Lung microvascular endothelial cell (primary cell): ENCODE measurements at places on chromosomes 3 and 15.

DNA sequence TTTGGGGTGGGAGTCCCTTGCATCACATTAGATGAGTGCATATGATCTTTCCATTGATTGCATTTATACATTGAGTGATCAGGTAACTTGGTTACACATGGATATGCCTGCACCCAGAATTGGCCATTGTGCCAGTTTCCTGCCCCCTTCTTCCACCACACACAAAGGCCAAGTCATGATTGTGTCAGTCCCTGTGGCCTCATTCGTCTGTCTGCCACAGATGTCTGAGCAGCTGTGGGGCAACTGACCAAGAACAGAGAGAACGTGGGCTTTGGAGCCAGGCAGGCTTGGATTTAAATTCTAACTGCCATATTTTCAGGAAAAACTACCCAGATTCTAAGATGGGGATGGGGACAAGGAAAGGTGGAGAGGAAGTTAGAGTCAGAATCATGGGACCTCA, 27.0 kb downstream of the CCNL1 start:
- no peak for DNase-seq

GRCh38 chr15:31171731-31172130, 70.2 kb upstream of the TRPM1 start:
- DNase-seq: no peak

- DNase-seq: no peak
These were observed 63.4 kb downstream of the LRIG1 start for GRCh38 chr3:66437341-66437929.

GRCh38 chr3:51947215-51947900, 5.2 kb downstream of the PARP3 start:
- no peak for DNase-seq

DNA sequence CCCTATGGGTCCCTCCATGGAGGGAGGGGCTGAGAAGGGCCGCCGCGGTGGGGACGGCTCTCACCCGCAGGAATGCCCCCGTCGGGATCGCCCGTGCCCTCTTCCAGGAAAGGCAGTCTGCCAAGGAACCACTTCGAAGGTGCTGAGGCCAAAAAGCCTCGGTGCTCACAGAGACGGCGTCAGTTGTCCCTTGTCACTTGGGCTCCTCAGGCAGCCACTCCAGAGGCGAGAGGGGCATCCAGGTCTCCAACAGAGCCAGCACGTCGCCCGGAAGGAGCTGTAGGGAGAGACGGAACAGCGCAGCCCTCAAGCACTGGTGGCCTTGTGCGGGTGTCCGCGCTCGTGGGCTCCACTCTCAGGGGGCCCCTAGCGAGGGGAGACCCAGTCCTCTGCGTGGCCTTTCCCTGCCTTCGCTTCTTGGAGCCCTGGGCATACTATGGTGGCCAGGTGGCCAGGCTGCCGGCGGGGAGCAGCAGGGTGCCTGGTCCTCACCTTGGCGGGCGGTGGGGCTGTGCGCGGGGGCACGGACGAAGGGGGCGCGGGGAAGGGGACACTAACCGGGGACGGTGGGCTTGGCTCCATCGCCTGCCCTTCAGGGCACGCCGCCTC, 994 bp downstream of the MESP1 start:
- peak; percentile 18 for DNase-seq
